ENCODE measurements at places on chromosomes 5 and 9. TPM values are rescaled to one million over a fixed set of nuclear protein-coding genes. Genes with fewer than 3 reads are reported as not detected.

GRCh38 chr5:59826996-59827395, 66.5 kb downstream of the PDE4D start:
- no peak for DNase-seq

DNA sequence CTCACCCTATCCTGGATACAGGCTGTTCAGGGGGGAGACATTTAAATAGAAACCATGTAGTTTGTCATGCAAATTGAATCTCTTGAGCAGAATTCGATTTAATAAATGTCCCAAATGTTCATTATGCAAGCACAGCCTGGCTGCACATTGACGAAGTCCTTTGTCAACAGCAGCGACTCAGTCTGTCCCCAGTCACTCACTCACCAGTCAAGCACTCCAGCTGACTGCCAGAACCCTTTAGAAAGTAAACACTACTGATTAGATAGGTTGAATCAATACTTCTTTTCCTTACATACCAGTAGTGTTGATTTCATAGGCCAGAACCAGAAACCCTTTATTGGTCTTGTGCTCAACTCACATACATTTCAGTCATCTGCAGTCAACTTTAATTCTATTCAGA, 27.5 kb downstream of the CDH6 start:
- DNase-seq: no peak

- DNase-seq: no peak
These were observed 672 bp upstream of the SUSD3 start for GRCh38 chr9:93057703-93058354.

- DNase-seq: no peak
These were observed 83.4 kb downstream of the GHR start for GRCh38 chr5:42506662-42507061.

DNA sequence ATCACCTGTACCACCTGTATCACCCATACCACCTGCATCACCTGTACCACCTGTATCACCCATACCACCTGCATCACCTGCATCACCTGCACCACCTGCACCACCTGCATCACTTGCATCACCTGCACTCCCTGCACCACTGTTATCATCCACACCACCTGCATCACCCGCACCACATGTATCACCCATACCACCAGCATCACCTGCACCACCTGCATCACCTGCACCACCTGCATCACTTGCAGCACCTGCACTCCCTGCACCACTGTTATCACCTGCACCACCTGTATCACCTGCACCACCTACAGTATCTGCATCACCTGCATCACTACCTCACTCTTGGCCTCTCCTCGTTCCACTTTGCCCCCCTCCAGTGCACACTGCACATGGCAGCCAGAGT, 63.2 kb upstream of the CKMT2 start:
- DNase-seq: no peak

DNA sequence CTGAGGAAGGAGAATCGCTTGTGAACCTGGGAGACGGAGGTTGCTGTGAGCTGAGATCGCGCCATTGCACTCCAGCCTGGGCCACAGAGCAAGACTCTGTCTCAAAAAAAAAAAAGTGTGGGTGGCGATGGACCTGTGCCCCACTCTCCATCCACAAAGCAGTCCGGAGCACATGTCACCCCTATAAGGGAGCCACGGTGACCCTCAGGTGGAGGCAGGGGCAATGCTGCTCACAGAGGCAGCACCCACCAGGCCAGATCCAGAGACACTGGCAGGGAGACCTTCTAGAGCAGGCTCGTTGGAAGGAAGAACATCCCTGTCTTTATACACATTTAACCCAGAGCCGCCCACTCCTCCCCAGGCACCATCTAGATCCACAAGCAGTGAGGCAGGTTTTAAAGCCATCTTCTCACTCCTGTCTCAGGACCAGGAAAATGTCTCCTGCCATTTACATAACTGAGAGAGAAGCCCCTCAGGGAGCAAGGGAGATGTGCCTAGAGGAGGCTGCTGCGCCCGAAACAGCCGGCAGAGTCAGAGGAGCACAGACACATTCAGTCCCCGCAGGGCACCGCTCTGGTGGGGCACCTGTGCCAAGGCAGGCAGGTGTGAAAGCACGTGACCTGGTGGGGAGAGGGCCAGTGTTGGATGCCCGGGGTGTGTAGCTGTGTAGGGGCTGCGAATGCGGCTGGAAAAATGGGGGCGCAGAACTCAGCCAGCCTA, 31.6 kb upstream of the ADAMTS2 start:
- no peak for DNase-seq

- DNase-seq: no peak
These were observed 274.9 kb downstream of the NR3C1 start for GRCh38 chr5:143128412-143129071.

DNA sequence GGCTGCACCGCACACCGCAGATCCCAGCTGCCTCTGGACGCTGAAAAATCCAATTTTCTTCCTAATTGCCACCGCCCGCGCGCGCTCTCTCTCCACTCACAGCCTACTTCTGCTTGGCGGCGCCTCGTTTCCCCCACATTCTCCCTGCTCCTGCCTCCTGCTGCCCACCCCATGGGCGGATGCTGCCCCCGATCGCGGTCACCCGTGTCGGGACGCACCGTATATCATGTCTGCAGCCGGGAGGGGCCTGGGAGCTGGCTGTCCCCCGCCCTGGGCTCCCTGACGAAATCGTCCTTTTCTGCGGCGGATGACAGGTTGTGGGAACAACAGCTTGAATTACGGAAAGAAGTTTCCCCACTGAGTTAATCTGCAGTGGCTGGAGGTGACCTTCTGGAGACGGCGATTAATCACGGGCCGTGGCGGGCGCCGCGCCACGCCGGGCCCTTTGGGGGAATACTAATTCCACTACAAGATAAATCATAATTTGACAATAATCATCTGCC, 36.3 kb upstream of the PSD2 start:
- DNase-seq: no peak

- DNase-seq: no peak
These were observed 1.2 kb upstream of the SLC25A51 start for GRCh38 chr9:37905131-37905505.

GRCh38 chr5:17252543-17252942, 35.1 kb downstream of the BASP1 start:
- DNase-seq: no peak

DNA sequence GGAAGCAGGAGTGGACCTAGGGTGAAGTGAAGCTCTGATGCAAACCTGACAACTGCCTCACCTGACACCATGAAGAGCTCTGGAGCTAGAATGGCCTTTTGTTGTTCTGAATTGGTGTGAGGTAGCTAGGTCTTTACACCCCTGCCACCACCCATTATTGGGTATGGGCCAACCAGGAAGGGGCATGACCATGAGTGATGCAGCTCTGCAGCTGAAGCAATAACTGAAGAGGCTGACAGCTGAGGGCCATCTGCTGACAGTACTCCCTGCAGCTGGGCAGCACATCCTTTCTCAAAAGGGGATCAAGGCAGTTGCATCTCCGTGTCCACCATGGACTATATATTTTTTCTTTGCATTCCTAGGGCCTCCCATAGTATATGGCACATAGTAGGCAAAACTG, 87.0 kb upstream of the TLE1 start:
- no peak for DNase-seq

DNA sequence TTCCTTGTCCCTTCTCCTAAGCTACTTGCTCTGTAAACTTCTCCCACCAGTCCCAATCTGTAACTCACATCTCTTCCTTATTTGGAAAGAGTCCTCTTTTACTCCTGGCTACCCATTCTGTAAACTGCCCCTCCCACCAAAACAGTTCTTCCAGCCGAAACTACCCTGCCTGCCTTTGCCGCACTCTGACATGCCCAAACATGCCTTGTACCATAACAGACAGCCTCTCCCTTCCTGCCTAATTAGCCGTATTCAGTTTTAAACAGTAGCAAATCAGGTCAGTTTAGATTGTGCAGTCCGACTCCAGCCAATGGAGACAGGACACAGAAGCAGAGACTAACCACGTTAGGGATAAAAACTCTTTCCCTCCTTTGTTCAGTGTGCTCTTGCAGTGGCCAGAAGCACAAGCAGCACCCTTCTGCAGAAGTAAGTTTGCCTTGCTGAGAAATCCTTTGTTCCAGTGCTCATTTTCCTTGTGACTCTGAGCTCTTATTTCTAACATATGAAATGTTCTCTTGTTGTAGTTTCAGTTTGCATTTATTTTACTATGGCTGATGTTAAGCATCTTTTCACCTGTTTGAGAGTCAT, 5.4 kb upstream of the GLT6D1 start:
- no peak for DNase-seq

- no peak for DNase-seq
These were observed 107.4 kb downstream of the FBXO38 start for GRCh38 chr5:148491015-148491792.

GRCh38 chr5:166370928-166371690, 1920.3 kb upstream of the WWC1 start:
- DNase-seq: no peak

- no peak for DNase-seq
These were observed 19.3 kb upstream of the GZMK start for GRCh38 chr5:55004729-55005128.

DNA sequence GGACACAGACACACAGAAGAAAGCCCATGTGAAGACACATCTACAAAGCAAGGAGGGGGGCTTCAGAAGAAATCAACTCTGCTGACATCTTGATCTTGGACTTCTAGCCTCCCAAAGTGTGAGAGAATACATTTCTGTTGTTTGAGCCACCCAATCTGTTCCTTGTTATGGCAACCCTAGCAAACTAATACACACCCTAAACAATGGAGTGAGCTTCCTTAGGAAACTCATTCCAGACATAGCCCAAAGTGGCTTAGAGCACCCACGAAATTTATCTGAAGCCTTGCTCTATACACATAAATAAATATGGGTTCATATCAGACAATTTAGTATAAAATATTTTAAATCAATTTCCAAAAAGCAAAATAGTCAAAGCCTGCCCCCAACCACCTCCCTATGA, 7.6 kb upstream of the TBC1D2 start:
- no peak for DNase-seq

- no peak for DNase-seq
These were observed 614.1 kb downstream of the PTPRD start for GRCh38 chr9:9998491-9999287.

DNA sequence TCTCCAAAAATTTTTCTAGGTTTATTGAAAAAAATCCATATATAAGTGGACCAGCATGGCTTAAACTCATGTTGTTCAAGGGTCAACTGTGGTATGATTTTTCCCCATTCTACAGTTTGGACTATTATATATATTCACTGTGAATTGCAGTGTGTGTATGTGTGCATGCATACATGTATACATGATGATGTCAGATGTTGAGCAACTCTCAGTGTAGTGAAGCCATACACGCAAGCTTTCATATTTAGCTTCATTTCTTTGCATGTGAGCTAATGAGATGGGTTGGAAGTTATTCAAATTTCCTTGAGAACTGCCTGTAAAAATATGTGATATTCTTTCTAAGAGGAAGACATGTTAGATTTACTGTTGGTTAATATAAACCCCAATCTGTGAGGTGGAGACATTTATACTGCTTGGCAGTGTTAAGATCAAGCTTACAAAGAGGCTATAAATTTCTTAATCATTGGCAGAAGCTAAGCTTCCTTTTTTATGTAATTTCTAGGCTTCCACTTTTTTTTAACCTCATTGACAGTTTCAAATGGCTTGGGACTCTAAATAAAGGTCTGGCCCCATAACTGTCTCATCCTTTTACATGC, 134.8 kb downstream of the GABRG2 start:
- no peak for DNase-seq

Gene RHOBTB3
- 22.8 TPM for total RNA-seq

Gene GPR150
- total RNA-seq: not detected

Gene PDE6A
- total RNA-seq: not detected

Gene KCNV2
- total RNA-seq: not detected

Gene GZMA
- total RNA-seq: 0.62 TPM

Gene CRHBP
- total RNA-seq: 108 TPM

Gene GFI1B
- total RNA-seq: not detected

Gene GMCL2
- not detected for total RNA-seq

Gene CNTLN
- total RNA-seq: 7.4 TPM

Gene CFAP77
- total RNA-seq: 3.7 TPM

Gene CPLANE1
- 25.8 TPM for total RNA-seq

All from endothelial cell (in vitro differentiated cells).